ENCODE measurements at places on chromosomes 11 and 22.
A peak's percentile ranks its signal among the peaks of the same experiment; 100 is the strongest.

DNA sequence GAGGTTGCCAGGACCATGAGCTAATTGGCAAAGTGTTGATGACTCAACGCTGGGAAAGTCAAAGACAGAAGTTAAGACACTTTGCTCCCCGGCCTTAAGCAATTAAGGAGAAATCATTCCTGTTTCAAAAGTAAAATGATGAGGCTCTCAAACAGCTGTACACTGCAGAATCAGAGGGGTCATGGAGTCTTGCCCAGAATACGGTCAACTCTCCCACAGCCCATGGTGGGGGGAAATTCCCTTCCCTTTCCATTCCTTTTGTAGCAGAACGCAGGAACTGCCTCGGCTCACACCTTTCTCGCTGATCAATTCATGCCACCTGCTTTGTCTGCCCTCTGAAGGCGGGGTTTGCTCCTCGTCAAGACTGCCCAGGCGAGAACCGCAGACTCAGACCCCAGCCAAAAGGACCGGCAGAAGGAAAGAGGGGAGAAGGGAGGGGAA is 52.8 kb downstream of the MN1 start:
- no peak for DNase-seq

DNA sequence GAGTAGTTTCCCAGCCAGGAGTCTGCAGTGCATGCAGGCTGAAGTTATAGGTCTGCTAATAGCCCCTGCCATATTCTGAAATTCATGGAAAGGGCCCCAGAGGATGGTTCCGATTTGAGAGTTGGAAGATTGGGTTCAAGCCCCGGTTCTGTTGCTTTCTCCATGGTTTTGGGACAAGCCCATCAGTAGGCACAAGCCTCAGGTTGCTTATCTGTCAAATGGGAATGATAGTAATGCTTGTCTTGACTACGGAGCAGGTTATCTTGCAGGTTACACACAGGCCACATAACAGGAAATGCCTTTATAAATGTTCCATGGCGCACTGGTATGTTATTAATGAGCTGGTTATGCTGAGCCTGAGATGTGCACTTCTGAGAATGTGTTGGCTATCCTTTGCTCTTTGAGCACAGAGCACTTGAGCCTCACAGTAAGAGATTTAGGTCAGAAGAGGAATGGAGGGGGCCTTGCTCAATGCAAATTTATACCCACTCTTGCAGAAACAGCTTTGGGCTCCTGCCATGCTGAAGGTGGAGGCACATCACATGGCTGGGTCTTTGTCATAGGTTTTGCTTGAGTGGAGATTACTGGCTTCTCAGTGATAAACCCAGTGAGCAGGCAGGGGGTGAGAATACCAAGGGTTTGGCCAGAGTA is 47.1 kb downstream of the ZNRF3 start:
- no peak for DNase-seq

GRCh38 chr11:61161190-61162091 is at the start of gene VPS37C:
VPS37C (minus strand) TSS chr11:61161426; CDS start chr11:61138829, 22,597 bp downstream.
- peak; percentile 96 for DNase-seq

DNA sequence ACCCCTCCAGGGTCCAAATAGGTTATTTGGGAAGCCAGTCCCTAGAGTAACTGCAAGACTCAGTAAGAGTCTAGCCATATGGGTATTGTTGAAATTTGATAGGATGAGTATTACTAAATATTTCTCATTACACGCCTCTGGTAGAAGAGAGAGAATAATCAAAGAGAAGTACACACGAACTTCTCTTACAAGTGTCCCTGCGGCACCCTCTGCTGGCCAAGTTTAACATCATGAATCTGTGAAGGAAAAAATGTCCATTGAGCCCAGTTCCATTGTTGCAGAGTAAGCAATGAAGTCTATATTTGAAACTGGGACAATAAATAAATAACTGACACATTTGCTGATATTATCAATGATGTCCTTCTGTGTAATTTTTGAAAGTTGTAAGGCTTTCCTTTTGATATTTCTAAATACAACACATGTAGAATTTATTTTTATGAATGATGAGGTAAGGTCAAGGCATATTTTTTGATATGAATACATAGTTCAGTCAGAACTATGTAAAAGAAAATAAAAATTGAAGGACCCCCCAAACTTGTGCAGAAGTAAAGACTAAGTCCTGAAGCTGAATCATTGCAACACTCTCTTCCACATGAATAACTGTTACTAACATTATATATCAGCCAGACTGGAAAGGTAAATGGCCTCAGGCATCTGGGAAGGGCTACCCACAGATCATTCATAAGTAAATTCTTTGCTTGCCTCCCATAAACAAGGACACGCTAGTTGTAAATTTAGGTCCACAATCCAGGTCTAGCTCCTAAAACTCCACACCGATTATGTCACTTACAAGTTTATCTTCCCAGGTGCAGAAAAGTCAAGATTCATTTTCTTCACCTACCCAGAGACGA is 10.0 kb downstream of the OR51L1 start:
- DNase-seq = no peak

DNA sequence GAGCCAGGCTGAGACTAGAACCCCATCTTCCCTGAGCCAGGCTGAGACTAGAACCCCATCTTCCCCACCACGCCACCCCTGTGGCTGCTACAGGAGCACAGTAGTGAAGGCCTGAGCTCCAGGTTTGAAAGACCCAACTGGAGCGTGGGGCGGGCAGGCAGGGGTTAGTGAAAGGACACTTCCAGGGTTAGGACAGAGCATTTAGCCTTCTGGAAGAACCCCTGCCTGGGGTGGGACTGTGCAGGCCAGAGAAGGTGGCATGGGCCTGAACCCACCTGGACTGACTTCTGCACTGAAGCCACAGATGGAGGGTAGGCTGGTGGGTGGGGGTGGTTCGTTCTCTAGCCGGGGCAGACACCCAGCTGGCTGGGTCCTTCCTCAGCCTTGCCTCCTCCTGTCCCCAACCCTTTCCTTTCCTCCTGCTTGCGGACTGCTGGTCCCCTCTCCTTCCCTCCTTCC is 24.1 kb downstream of the SUN2 start:
- no peak for DNase-seq

GRCh38 chr11:12989428-12990161 is 19.5 kb upstream of the RASSF10 start:
- DNase-seq = no peak

- DNase-seq = no peak
Measured at GRCh38 chr22:24541681-24542515, 13.0 kb downstream of the GUCD1 start.

DNA sequence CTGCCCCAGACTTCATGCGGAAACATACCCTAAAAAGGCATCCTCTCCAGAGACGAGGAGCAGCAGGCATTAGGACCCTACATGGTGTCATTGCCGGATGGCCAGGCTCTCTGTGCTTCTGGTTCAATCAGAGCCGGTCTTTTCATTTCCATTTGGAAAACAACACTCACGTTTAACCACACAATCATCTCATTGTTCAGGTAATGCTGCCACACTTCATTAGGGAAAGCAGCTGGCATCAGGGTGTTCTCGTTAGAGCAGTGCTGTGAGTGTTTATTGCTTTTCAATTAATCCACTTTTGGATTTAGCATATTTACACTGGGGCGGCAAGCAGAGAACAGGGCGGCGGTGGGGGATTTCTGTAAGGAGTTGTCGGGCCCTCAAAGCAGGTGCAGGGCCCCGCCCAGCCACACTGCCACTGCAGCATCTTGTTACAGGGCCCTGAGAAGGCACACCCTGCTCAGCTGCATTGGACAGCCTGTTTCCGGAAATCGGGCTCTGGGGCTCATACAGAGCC is 338.6 kb downstream of the SHANK2 start:
- DNase-seq = no peak

DNA sequence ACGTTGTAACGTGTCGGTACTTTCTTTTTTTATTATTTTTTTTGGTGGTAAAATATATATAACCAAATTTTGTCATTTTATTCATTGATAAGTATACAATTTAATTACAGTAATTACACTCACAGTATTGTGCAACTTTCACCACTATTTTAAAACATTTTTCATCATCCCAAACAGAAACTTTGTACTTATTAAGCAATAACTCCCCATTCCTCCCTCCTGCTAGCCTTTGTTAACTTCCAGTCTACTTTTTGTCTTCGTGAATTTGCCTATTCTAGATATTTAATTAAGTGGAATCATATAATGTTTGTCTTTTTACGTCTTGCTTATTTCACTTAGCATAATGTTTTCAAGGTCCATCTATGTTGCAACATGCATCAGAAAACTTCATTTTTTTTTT is 58.5 kb downstream of the STIM1 start:
- no peak for DNase-seq

- DNase-seq = no peak
Measured at GRCh38 chr22:50556703-50557102, 6.0 kb downstream of the SYCE3 start.

GRCh38 chr22:28075358-28075981 is 156.4 kb upstream of the PITPNB start:
- DNase-seq = no peak

DNA sequence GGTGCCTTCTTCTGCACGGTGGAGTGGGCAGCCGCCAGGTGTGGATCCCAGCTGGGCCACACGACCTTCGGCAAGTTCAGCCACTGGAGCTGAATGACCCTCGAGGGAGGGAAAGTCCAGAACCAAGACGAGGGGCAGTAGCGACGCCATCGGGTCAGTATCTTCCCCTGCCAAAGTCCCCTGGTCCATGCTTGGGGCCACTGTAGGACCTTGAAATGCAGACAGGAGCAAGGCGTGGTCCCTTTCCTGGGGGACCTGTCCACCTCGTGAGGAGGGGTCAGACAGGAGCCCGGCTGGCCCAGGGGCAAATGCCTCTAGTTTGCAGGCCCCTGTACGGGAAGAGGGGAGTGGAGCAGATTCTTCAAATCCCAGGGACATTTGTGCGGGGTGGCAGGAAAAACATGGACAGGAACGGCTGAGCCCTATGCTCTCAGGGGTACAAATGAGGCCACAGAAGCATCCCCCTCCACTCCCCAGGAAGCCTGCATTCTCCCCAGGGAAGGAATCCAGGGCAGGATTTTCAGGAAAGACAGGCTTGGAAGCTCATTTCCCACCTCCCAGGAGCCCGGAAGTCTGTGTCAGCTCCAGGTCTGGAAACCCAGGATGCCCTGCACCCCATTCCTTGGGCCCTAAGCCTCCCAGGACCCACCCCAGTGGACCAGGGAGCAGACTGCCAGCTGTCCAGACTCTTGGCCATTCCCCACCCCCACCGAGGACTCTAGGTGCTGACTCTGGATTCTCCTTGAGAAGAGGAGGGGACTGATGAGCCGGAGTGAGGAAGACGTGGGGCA is 6.6 kb downstream of the SHANK2 start:
- DNase-seq = no peak

DNA sequence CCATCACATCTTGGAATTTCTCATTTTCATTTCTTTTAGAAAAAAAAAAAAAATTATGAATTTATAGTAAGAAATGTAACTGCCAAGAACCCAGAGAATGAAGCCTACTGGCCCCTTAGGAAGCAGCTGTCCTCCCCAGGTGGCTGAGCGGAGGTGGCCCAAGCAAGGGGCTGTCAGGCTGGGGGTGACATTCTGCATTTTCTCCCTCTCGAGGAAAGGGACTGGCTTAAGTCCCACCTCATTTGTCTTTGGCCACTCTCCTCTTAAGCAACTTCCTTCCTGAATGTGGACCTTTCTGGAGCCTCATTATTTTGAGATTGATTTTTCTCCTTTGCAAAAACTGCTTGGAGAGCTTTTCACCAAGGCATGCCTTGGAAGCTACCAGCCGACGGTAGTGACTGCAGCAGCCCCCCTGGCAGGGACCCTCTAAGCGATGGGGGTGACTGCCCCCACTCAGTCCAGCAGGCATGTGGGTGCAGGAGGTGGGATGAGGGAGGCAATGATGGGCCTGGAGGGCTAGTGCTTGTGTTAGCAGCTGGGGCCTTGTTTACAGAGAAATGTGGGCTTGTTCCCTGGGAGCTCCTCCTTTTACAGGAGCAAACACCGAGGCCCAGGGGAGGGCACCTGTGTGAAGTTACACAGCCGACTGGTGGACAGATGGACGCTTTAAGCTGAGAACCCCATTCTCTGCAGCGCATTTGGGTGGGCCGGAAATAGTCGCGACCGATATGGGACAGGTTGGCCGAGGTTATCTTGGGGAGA is 111.7 kb downstream of the MORC2 start:
- DNase-seq = no peak

GRCh38 chr11:114915871-114916805 is 237.8 kb downstream of the NXPE2 start:
- DNase-seq = no peak

DNA sequence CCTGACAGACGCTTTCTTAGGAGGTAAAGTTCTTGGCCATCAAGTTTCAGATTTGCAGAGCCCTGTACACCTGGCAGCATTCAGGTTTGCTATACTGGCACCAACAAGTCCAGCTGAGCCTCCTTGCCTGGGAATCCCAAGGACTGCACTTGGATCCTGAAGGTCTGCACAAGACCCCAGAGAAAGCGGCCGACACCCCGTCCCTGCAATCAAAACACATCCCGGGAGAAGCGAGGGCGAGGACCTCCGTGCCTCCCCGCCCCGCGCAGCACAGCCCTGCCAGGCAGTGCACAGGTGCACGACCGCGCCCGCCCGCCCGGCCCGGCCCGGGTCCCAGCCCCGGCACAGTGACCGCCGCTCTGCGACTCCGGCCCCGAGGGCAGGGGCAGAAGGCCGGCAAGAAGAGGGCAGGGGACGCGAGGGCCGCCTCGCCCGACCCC is 559 bp downstream of the MRTFA start:
- DNase-seq = no peak

DNA sequence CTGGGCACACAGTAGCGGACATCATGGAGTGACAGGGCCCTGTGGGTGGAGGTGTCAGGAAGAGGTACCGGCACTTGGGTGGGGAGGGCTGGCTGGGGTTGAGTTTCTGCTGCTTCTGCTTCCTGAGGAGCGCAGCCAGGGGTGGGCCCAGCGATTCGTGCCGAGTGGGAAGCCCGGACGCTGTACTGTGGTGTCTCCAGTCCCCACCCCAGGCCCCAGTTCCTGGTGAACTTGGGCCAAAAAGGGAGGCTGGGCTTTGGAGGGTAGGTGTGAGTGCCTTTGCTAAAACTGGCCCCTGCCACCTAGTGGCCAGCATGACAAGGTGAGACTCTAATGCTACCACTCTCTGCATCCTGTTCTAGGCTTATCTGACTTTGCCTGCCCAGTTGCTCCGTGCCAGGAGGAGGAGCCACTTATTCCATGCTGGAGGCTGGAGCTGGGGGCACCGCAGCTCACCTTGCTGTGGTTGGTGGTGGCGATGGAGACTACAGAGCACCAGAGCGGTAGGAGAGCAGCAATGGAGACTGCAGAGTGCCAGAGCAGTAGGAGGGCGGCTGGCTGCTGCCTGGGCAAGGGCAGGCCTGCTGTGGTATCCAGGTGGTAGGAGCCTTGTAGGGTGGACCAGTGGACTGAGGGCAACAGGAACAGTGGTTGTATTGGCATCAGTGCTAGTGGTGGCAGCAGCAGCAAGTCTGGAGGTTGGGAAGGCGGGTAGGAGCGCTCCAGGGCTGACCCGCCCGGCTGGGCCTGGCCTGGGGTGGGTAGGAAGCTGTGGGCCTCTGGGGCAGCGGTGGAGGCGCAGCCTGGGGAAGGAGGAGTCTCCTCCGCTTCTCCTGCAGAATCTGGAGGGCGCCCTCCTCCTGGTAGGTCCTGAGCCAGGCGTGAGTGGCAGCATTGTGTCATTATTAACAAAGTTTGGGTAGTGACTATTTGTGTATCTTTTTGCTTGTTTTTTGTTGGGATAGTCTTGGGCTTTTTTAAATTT is 2.2 kb upstream of the RFPL2 start:
- no peak for DNase-seq

- DNase-seq = no peak
Measured at GRCh38 chr22:38448945-38449745, 5.9 kb downstream of the KCNJ4 start.

GRCh38 chr11:20342347-20343141 is 21.0 kb upstream of the HTATIP2 start:
- no peak for DNase-seq
